ENCODE measurements at places on chromosomes 1 and 21. TPM values are rescaled to one million over a fixed set of nuclear protein-coding genes. Genes with fewer than 3 reads are reported as not detected.

The FMO2 gene
- total RNA-seq = not detected

The LAPTM5 gene
- total RNA-seq = 3.6 TPM

The EFNA4 gene
- 10.2 TPM for total RNA-seq

The TTC39A gene
- 1.2 TPM for total RNA-seq

The PPIAL4G gene
- total RNA-seq = not detected
